Stimulated activated CD4-positive, alpha-beta T cell treated with anti-CD3 and anti-CD28 coated beads, Interleukin-1b, Interleukin-23, amount 100 ng/mL, for 1 hour (primary cell): ENCODE measurements at places on chromosomes 5 and 9.

DNA sequence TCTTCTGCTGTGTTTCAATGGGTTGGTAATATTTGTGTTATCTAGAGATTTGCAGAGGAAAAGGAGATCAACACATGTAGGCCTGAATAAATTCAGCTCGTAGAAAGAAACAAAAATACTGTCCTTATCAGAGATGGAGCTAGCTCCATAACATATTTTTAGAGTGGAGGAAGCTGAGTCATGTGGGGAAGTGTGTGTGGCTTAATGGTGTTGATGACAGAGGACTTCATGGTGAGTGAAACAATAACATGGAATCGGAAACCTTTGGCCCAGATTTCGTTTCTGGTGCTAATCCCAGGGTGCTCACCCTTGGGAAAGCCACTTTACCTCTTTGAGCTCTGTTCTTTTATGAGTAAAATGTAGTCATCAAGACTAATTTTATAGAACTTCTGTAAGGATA lies 825.0 kb downstream of the TLR4 start:
- no peak for DNase-seq

DNA sequence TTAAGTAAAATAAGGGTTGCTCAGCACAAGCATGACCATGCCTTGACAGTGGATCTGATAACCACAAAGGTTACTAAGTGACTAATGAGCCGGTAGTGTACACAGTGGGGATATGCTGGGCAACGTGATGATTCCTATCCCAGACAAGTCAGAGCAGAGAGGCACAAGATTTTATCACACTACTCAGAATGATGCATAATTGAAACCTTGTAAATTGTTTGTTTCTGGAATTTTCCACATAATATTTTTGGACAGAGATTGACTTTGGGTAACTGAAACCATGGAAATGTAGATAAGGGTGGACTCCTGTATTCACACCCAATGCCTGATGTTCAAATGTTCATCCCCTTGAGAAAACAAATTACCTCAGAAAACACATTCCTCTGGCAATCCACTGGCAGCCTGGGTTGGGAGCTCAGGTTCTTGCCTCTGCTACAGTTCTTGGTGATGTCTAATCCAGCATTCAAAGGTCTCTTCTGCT lies 16.2 kb upstream of the ERAP1 start:
- DNase-seq, result no peak

DNA sequence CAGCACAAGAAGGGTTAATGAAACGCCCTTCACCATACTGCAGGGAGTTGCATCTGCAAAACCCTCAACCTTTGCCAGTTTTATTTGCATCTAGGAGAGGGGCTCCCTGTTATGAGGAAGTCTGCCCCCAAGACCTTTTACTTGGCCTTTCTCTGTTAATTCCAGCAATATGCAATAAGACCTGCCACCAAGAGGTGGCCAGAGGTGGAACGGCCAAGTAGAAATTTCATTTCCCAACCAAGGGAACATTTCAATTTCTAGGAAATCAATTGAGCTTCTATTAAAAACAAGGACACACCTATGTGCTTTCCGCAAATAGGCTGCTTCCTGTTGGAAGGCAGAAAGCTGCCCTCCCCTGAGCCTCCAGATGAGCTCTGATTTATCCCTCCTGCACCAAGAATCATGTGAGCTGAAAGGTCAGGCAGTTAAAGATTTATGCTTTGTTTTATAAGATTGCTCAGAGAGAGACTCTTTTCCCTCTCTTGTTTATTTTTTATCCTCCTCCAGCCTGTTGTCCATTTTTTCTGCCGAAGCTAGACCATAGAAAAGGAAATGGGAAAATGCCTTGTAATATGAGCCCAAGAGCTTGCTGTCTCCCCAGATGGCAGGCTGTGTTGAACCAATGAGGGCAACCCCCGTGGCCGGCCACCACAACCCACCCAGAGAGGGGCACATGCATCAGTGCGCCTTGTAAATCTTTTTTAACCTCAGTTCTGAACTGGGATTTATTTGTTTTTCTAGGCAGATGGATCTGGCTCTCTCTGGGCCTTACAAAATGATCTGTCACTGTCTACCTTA lies 572.8 kb downstream of the TLE1 start:
- DNase-seq, result no peak

DNA sequence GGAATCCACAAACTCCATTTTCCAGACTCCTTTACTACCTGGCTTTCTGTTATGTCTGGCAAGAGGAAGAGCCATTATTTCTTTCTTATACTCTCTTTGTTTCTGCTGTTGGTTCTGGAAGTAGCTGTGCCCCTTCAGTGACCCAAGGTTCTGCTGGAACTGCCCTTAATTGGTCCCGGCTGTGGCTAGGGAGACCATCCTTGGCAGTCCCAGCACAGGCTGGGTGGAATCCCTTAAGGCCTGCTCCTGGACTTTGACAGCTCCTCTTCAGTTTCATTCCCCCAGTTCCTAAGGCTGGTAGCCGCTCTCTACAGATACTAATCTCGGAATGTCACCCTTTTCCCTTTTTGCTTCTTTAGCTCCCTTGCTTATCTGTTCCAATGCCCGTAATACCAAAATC lies 81.9 kb upstream of the GLIS3 start:
- no peak for DNase-seq

GRCh38 chr9:121732389-121732788 lies 81.0 kb downstream of the DAB2IP start:
- DNase-seq, result no peak

DNA sequence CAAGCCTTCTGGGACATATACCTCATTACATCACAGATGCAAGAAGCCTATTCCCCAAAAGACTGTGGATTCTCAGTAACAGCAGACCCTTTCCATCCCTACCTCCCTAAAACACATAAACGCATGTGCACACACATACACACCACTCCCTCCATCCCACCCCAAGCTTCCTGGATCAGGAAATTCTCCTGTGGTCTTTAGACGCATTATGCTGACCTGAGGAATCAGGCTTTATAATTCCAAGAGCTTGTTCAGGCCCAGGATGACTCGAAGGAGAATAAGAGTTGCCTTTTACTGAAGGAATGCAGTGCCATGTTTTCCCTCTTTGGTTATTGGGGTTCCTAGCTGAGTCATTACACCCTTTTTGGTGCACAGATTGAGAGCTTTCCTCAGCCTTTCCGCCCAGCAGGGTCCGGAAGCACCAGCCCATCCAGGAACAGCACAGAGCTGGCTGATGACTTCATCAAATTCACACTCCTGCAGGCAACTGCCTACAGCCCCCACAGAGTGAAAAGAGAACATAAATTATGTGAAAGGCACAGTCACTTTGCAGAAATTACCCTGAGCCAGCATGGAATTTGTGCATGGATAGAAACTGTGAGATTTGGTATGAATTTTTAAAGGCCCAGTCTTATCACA lies 385.0 kb upstream of the TRPC7 start:
- no peak for DNase-seq

GRCh38 chr5:115184770-115185169 lies 15.1 kb upstream of the TRIM36 start:
- DNase-seq, result no peak

DNA sequence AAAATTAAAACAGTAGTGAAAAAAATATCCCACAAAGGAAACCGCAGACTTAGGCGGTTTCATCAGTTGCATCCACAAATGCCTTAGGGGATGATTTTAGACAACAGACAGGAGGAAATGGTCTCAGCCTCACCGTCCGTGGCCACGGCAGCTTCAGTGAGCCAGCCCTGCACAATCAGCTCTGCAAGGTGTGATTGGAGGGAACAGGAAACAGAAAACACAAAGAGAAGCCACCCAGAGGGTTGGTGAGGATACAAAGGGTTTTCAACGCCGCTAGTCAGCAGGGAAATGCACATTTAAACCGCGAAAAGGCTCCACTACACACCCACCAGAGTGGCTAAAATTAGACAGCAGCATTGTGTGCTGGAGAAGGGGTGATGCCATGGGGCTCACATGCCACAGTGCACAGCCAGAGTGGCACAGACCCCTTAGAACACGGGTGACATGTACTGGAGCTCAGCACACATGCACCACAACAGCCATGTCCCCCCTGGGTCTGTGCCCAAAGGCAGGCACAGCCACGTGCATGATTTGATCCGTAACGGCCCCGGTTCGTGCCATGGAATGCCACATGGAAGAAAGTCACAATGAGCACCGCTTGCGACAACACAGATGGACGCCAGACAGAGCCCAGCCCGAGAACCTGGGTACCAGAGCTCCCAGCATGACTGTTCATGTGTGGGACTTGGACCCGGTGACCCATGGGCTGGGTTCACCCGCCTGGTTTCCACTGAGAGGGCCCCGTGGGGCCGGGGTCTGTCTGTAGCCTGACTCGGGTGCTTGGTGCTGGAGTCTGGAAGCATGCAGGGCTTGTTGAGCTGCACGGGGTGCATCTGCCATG lies 18.3 kb upstream of the TERT start:
- no peak for DNase-seq

DNA sequence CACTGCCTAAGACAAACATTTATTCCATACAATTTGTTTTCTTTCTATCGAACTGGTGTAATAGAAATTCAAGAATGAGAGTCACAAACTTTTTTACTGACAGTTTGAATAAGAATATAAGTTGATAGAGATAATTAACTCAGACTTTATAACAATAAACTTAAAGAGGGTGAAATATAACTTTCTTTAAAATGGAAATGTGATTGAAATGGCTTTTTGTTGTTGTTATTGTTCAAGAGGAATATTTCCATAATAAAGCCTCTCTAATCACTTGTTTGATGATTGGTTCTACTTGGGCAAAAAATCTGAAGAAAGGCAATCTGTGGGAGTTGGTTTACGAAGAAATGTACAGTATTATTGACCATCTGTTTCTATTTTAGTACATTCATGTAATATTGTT lies 79.3 kb downstream of the ST8SIA4 start:
- no peak for DNase-seq

DNA sequence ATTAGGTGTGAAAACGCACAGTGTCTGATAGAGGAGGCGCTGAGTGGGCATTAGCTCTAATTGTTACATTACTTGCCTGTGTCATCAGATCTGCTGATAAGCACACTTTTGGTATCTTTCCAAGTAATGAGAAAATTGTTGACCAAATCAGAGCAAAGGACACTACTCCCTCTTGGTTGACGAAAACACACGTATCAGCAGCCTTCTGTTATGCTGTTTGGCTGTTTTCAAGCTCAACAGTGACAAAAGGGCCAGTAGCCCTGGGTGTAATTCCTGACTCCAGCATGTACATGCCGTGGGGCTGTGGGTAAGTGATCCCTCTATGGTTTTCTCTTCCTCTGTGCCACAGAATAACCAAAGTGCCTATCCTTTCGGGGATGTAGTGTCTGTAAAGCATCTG lies 151.4 kb downstream of the AUH start:
- no peak for DNase-seq

DNA sequence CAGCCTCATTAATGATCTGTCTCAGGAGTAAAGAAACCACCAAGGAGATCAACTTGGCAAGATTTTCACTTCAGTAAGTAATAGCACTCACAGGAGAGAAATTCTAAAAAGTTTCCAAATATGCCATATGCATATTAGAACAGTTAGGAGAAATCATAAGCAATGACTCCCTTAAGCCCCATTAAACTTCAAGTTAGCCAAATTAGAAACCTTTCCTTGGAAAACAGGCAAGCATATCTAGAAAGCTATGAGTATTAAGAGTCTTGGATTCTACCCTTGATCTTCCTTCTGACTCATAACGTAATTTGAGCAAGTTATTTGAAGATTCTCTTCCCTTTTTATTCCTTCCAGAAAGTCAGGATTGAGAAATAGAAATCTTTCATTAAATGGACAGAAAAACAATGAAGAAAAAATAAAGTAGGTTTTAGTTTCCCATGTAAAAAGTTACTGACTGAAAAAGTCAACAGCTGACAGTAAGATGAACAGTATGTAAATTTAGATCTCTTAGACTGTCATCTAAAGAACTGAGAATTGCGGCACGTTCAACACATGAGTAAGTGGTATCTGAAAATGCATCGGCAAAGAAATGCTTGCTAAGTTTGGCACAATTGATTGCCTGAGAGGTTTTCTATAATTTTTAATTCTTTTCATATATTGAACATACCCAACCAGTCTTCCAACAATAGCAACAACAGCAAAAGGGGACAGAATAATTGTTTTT lies 565.7 kb upstream of the FTMT start:
- no peak for DNase-seq

DNA sequence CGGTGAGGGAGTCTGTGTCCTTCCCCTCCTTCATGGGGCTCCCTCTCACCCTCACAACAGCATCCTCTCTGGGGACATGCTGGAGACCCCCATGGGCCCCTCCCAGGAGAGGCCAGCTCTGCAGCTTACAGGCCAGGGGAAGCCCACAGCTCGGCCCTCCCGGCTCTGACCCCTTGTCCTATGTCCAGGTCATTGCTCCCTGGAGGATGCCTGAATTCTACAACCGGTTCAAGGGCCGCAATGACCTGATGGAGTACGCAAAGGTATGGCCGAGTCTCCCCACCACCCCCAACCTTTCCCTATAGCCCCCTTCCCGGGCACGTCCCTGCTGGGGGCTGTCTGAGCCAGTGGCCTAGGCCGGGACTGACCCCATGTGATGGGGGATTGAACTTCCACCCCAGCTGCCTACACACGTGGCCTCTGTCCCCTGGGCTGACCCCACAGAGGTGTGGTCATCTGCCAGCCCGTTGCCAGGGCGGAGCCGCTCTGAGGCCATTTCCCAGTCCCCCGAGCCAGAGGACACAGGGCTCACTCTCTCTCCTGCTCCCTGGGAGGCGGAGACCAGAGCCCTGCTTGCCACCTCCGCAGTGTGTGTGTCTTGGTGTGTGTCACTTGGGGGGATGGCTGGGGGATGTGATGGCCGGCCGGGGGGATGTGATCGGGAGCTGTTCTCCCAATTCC lies 21.9 kb downstream of the ASS1 start:
- DNase-seq, result no peak

GRCh38 chr9:108618906-108619550 lies 236.8 kb downstream of the ACTL7B start:
- DNase-seq, result no peak

- DNase-seq, result no peak
Measured at GRCh38 chr5:122492675-122493074, 180.6 kb downstream of the SNCAIP start.

DNA sequence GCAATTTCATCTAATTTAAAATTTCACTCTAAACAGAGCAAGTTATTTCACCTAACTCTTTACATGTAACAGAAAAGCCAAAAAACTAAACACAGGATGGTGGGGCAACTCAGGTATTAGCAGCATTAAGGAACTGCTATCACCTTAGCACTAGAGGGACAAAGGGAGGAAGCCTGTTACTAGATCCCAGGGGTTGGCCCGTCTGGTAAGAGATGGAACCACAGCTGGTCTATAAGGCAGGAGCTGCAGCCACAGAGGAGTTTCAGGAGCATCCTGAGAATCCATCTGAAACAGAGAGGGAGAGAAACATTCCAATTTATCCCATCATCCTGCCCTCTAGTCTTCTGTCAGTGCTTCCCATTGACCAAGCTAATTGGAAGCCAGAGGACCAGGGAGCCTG lies 300.3 kb downstream of the MRPS30 start:
- DNase-seq, result no peak

- DNase-seq, result no peak
Measured at GRCh38 chr9:97280755-97281330, 26.6 kb upstream of the CCDC180 start.
